Activated T-cell treated with anti-CD3 and anti-CD28 coated beads for 48 hours (primary cell): ENCODE measurements at places on chromosomes 4 and X.

- no peak for DNase-seq
These were observed 8.4 kb downstream of the TLR10 start for GRCh38 chr4:38774181-38774955.

- no peak for DNase-seq
These were observed 2.3 kb downstream of the IRF2 start for GRCh38 chr4:184471881-184472613.

DNA sequence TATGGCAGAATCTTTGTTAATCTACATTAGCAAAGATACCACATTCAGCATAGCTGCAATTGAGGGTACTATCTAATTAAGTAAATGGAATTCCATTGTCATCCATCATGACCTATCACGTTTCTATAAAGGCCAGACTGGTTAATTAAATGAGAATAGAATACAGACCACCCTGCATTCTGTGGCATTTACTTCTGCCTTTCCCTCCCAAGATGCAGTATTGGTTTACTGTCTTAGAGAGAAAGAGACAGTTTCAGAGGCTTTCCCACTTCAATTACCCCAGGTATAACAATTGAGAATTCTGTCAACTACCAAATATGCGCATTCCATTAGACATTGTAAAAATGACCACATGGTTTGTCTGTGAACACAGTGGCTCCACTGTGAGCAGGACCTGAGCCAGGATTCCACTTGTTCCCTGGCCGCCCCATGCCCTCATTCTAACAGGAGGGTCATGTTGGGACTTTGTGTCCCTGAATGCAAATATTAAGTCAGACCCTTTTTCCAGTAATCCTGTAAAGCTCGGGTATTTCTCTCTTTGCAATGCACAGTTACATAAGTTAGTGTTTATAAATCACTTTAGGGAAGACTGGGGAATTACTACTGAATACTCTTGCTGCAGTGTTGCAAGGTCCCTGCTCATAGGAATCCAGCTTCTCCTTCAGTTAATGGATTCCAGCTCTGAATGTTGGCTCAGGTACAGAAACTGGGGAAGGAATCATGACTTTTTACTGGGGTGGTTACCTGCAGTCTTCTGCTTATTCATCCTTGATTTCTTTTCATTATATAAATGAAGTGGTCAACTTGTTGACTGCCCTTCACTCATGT, 261.0 kb downstream of the PDGFC start:
- no peak for DNase-seq

DNA sequence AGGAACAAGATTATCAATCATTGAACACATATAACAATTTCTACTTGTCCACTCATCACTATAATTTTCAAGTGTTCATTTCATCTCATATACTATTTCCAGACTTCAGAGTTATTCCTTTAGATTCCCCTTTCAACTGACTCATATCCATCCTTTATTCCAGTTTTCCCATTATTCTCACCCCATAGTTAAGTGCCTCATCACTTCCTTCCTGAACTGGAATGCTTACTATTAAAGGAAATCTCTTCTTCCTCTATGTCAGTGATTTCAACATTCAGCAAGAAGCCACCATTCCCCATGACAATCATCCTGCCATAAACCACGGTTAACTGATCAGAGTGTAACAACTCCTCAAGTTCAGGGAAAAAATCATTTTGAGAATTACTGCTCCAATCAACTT, 198.9 kb downstream of the FBXO8 start:
- no peak for DNase-seq

- no peak for DNase-seq
These were observed 15.2 kb upstream of the CXCL2 start for GRCh38 chr4:74114234-74114633.
